ENCODE measurements at places on chromosomes 7 and 10.

DNA sequence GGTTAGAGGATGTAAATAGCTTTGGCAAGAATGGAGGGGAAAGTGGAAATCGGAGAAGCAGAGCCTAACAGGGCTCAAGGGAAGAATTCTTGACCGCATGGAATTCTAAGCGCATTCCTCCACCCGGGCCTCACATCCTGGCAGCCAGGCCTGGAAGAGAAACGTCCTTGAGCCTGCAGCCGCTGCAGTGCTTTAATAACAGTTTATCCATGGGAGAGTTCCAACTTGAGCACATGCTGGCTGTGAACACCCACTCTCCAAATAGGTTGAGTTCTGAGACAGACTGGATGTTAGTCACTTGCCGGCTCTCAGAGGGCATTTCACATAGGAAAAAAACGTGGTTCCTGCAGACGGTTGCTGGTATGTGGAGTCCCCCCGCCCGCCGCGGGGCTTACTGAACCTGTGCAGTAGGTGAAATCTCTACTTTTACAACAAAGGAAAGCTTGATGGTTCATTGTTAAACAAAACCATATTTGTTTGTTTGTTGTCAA lies 61.4 kb upstream of the STEAP1B start:
- DNase-seq = no peak

DNA sequence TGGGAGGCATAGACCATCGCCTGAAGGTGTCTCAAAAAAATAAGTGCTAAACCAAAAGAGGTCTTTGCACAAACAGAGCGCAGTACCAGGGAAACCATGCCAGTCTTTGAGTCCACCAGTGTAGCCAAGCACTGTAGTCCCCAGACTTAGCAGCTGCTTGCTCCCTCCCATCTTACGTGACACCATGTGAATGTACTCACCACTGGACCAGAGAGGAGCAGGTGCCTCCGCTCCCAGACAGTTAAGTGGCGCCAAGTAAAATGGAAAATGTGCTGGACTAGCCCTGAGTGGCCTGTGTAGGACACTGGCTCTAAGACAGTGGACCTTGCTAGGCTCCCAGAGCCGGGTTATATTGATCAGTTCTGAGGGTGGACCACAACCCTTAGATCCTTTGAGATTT lies 47.7 kb upstream of the PLEKHA1 start:
- DNase-seq = no peak

DNA sequence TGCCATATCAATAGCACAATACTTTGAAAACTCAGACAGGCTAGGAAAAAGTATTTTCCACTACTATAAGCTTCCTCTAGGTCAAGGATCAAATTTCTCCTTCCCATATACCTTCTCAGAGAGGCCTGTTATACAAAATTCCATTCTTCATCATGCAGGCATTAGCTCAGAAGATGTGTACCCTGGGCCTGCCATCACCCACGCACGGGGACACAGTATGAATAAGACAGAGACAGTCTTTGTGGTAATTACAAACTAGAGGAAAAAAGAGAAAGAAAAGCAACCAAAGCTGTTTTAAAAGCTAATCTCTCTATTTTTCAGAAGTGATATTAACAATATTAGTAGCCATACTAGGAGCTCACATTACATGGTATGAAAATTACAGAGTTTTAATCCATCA lies 236.8 kb upstream of the AOAH start:
- peak; percentile 5 for DNase-seq

DNA sequence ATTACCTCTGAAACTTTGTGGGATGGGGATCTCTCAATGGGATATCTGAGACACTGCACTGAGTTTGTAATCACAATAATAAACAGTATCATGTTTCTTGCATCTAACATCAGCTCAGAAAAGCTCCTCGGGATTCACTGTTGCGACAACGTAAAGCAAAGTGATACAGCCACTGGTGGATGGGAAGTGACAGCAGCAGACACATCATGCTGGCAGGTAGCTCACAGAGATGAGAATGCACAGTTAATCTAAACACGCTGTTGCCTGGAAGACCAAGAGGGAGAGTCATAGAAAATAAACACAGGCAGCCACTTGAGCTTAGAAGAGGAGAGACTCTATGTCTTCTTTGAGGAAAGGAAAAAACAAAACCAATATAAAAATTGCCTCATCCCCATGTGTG lies 513.8 kb downstream of the MAGI2 start:
- DNase-seq = no peak

DNA sequence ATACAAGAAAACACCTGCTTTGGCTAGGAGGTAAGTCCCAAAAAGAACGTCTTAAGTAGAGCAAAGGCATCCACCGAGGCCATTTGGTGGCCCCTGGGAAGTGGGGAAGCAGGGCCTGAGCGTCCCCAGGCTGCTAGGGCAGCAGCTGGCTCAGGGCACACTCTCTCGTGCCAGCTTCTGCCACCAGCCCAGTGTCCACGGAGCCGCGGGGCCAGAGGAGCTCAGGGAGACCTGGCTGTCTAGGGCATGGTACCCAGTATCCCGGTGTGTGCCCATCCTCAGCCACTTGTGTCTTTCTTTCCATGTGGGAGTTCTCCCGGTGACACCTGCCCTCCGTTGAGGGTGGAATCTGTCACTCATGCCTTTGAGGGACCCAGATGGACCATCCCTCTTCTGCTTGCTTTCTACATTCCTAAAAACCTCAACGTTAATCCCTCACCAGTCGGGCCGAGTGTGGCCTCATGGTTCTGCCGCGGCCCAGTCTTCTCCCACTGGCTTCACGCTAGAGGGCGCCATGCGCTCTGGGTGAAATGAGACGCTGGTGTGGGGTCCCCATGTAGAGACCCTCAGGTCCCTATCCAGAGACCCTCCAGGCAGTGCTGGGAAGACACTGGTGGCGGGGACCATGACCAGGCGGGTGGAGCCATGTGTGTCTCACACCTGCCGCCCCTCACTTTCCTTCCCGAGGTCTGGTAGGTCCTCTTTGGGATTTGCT lies 9.5 kb upstream of the AP5Z1 start:
- DNase-seq = no peak

DNA sequence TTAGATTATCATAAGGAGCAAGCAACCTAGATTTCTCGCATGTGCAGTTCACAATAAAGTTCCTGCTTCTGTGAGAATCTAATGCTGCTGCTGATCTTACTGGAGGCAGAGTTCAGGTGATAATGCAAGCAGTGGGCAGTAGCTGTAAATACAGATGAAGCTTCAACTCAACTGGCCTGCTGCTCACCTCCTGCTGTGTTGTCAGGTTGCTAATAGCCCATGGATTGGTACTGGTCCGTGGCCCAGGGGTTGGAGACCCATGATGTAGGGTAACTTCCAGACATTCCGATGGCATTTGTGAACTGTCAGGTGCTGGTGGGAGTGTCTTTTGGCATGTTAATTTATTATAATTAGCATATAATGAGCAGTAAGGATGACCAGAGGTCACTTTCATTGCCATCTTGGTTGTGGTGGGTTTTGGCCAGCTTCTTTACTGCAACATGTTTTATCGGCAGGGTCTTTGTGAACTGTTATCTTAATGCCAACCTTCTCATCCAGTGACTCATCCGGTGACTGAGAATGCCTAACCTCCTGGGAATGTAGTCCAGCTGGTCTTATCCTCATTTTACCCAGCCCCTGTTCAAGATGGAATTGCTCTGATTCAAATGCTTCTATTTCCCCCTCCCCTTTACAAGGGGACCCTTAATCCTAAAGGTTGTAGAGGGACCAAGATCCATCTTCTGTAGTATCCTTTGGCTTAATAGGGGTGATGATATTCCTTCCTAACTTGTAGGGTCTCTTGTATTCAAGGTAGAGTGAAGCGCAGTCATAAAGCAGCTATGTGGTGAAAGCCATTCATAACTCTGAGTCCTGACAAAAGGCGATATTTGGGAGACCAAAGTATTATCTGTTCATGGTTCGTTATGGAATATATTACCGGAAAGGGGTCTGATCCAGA lies 165.8 kb downstream of the CCSER2 start:
- DNase-seq = no peak

GRCh38 chr10:75825235-75825634 lies 393.8 kb downstream of the LRMDA start:
- DNase-seq = no peak

- DNase-seq = no peak
Observed at GRCh38 chr10:79342295-79342761, 4.9 kb upstream of the PPIF start.

- DNase-seq = no peak
Observed at GRCh38 chr10:69624245-69624786, 5.7 kb upstream of the FAM241B start.

- no peak for DNase-seq
Observed at GRCh38 chr10:14353291-14353913, 22.7 kb upstream of the FRMD4A start.
